Stromal cell of bone marrow (primary cell): ENCODE measurements at places on chromosomes 5 and 9.

- DNase-seq, result no peak
Observed at GRCh38 chr9:110887276-110887675, 151.0 kb downstream of the LPAR1 start.

DNA sequence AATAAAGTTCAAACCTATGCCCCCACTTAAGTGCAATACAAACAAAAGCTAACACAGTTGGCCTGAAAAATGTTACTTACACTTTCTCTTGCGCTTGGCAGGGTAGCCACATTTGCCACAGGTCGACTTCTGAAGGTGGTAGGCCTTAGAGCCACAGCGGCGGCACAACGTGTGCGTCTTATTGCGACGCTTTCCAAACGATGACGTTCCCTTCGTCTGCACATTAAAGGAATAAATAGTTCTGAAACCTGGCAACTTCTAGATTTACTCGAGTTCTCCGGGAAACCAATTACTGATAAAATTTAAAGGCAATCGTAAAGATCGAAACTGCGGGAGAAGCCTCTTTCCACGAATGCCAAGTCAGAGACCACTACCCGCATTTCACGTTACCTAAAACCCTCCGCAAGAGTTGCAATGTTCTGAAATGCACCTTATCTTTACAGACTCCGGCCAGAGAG is 602 bp downstream of the RPL37 start:
- DNase-seq, result no peak

GRCh38 chr9:69916950-69917349 is 96.3 kb downstream of the CFAP95 start:
- no peak for DNase-seq

DNA sequence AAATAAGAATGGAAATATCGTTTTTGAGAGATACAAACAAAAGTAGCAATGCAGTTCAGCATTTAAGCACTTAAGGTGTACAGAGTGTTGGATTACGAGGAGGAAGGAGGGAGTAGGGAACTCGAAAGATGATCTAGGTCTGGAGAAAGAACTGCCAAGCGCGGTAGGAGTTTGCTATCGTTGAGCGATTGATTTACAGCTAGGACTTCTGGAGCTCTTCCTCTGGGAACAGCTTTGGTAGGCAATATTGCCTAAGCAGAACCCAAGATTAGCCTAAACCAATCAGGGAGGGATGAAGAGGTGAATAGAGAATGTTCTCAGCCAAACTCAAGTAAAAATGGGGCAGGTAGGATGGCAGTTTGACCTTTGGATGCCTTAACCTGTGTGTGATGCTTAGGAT is 965 bp downstream of the CLTA start:
- no peak for DNase-seq

DNA sequence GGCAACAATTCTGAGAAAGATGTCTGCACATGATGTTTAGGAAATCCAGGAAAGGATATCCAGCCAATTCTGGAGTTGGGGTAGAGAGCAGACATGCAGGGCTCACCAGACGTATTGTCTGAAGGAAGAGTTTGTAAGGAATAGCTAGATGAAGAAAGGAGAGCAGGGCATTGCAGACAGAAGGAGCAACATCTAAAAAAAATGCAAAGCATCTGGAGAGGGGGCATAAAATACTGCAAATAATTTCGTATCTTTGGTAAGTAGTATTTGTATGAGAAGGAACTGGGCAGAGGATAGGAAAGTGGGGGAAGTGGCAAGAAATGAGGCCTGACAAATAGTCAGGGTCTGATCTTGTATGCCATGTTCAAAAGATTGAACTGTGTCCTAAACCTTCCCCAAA is 74.8 kb downstream of the MACIR start:
- DNase-seq, result no peak

DNA sequence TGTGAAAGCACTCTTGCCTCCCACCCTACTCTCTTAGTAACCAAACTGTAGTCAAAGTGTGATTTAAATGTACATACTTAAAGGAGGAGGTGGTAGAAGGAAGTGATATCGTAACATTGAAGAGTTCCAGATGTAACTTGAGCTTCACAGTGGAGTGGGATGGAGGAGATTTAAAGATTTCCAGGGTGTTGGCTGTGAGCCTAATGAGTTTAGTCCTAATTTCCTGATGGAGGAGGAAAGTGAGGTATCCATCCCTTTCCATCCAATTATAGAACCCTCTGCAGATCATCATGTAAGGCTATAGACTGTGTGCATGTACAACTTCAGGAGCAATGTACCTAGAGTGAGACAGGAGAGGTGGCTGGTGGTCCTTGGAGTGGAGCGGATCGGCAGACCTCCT is 1163.9 kb upstream of the SEMA6A start:
- DNase-seq, result no peak

GRCh38 chr5:39473156-39473775 is 48.5 kb upstream of the DAB2 start:
- DNase-seq, result peak; percentile 63

DNA sequence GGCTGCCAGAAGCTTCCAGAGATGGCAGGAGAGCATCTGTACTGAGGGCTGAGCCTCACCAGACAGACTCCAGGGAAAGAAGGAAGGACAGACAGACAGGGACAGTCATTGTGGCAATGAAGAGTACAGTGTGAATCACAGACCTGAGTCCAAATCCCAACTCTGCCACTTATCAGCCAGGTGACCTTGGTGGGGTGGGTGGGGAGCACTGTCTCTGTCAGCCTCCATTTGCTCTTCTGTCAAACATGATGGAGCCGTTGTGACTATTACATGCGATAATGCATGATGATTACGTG is 85.9 kb upstream of the FSTL4 start:
- DNase-seq, result no peak

DNA sequence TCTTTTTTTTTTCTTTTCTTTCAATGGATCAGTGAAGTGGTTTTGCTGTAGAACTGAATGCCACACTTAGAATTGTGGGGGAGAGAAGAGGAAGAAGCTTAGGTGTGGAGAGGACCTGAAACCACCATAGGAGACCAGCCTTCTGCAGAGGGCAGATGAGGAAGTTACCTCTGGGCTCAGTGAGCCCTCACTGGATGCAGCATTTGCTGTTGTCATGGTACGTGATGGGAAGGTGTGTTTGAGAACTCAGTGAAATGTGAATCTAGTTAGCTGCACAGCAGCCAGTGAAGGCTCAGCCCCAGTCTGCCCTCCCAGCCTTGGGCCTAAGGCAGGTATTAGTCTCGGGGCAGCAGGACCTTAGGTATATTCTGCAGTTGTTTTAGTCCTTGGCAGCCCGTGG is 17.5 kb downstream of the CYFIP2 start:
- DNase-seq, result no peak

DNA sequence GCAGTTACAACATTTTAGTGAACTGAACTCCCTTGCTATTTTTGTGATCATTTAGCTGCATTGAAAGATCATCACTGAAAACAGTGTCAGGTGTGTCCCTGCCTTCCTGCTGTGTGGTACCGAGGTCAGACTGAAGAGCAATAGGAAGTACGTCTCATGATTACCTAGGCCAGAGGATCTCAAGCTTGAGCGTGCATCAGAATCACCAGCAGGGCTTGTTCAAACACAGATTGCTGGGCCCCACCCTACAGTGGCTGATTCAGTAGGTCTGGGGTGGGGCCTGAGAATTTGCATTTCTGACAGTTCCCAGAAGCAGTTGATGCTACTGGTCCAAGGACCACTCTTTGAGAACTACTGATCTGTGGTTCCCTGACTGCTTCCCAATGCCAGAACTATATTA is 159.6 kb downstream of the ACTL7B start:
- DNase-seq, result no peak

- DNase-seq, result no peak
Observed at GRCh38 chr5:378301-378891, 56.9 kb downstream of the AHRR start.

- no peak for DNase-seq
Observed at GRCh38 chr5:100562821-100563220, 27.6 kb downstream of the FAM174A start.

DNA sequence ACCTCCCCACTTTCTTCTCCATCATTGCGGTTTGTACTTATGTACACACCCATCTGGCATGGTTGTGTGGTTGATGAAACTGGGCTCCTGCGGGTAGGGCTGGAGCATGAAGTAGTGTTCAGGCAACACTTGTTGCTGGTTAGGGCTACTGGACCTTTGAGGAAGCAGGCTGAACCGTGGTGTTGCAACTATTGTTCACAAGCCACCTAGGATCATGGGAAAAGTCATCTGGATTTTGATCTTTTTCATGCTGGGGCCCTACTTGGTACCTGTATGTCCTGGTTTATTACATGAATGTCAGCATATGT is 40.1 kb upstream of the TIFAB start:
- DNase-seq, result no peak

GRCh38 chr5:137696481-137696880 is 39.4 kb downstream of the KLHL3 start:
- no peak for DNase-seq

DNA sequence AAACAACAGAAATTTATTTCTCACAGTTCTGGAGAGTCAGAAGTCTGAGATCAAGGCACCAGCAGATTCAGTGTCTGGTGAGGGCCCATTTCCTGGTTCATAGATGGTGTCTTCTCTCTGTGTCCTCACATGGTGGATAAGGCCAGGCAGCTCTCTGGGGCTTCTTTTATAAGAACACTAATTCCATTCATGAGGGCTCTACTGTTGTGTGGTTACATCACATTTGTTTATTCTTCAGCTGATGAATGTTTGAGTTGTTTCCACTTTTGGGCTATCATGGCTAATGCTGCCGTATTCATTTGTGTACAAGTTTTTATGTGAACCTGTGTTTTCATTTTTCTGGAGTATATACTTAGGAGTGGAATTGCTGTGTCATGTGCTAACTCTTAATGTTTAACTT is 35.2 kb downstream of the DDX4 start:
- DNase-seq, result no peak

GRCh38 chr9:68672215-68672614 is 32.8 kb upstream of the PIP5K1B start:
- DNase-seq, result no peak

DNA sequence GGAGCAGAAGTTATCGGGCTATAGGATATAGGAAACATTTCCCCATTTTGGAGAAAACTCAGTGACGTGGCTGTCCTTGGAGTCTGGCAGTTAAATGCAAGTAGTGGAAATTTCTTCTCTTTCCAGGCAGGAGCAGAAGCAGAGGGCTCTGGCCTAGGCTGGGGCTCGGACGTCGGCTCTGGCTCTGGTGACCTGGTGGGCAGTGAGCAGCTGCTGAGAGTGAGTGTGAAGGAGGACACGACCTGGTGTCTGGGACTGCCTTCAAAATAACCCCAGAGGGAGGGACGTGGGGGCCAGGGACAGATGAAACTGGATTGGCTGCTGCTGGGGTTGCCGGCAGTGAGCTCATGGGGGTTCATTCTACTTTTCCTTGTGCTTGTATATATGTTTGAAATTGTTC is 79.5 kb downstream of the COL15A1 start:
- no peak for DNase-seq

- no peak for DNase-seq
Observed at GRCh38 chr9:134215699-134216448, 51.5 kb upstream of the RNU6ATAC start.

DNA sequence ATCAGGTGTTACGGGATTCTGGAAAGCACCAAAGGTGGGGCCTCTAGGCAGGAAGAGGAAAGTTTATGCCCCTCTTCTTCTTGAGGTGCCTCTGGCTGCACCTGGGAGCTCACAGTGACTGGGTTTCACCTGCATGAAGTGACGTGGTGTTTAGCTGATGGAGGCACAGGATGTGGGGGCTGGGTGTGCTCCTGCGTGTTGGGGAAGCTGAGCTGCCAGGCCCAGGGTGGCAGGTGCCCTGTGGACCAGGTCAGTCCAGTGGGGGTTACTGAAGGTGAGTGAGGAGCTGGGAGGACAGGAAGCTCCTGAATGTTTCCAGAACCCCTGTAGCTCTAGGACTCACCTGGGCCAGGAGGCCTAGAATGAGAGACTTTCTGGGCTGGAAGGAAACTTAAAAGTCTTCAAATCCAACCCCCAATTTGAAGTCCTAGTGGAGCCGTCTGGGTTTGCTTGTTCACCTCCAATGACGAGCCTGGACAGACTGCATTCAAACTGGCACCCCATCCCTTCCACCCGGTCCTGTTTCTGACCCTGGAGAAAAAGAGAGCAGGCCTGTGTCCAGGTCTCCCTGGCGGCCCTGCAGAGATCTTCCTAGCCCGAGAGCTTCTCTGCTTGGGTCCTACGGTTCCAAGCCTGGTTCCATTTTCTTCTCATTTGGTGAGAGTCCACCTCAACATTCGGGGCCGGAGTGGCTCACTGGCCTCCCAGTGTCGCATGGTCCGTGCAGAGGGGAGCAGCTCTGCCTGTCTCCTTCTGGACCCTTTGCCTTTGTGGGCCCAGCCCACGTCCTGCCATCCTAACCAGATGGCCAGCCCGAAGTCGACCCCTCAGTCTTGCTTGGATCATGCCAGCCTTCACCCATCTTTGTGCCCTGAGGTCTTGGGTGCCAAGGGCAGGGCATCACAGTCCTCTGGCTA is 22.3 kb downstream of the TRAF1 start:
- DNase-seq, result no peak

DNA sequence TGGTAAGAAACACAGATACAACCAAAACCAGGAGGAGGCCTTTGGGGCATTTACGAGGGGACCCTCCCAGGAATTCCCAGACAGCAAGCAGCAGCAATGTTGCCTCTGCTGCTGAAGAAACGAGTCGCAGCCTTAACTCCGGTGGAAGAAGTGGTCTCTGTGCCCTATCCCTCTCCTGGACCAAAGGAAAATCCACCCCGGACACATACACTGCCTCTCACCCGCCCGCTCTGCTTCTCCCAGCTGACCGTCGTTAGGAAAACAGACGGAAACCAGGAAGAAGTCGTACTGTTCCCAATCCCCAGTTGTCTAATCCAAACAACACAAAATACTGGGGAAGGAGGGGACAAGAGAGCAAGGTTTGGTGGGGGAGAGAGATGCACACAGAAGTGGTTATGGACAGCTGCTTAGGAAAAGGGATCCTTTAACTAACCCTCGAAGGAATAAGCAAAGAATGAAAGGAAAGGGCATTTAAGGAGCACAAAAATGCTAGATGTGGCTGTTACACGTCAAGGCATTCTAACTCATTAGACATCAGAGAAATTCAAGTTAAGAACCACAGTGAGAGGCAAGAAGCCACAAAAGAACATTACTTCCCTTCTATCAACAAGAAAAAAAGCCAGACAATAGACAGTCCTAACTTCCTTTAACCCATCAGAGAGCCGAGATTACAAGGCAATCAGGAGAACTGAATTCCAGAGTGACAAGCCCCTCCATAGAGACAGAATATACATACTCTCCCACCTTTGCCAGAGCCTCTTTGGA is 71.9 kb downstream of the ACTL7B start:
- DNase-seq, result no peak

- DNase-seq, result no peak
Observed at GRCh38 chr5:33237471-33237870, 203.3 kb upstream of the TARS1 start.

GRCh38 chr5:115028557-115028956 is 141.2 kb downstream of the TRIM36 start:
- DNase-seq, result no peak

DNA sequence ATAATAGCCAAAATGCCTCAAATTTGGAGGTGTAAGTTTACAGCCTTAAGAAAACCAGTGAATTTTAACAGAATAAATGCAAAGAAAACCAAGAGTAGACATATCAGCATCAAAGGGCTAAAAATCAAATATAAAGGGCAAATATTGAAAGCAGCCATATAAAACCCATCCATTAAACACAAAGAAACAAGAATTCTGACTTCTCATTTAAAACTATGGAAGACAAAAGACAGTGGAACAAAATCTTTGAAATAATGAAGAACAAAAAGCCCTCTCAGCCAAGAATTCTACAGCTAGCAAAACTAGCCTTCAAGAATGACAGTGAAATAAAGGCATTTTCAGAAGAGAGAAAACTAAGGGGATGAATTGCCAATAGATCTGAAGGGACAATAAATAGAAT is 91.3 kb upstream of the FST start:
- no peak for DNase-seq
